ENCODE measurements at places on chromosomes 1 and 21.

DNA sequence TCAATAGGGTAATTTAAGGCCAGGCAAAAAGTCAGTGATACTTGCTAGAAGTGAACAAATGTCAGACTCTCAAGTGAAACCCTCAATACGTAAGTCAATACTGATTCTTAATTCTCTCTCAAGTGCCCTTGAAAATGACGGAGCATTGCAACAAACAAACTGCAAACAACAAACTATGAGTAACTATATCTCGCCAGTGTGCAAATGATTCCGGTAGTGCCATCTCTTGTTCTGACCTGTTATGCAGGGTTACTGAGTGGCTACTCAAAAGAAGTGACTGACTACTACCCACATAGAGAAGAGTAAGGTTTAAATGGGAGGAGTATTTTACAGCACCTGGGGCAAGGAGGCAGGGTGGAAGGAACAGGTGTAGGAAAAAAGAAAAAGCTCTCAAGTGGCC lies 1.6 kb downstream of the SLC19A2 start:
- no peak for DNase-seq

GRCh38 chr1:160068225-160068624 lies 1.7 kb downstream of the KCNJ10 start:
- DNase-seq = no peak

DNA sequence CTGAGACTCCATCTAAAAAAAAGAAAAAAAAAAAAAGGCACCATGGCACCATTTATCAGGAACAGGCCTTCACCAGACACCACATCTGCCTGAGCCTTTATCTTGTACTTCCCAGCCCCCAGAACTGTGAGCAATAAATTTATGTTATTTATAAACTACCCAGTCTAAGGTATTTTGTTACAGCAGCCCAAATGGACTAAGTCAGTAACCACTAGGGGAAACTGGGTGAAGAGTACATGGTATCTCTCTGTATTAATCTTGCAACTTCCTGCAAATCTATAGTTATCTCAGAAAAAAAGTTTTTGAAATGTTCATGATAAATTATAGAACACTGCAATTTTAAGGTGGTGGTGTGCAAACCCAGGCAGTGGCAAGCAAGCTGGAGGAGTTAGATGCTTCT lies 114.3 kb downstream of the LAMC2 start:
- no peak for DNase-seq

DNA sequence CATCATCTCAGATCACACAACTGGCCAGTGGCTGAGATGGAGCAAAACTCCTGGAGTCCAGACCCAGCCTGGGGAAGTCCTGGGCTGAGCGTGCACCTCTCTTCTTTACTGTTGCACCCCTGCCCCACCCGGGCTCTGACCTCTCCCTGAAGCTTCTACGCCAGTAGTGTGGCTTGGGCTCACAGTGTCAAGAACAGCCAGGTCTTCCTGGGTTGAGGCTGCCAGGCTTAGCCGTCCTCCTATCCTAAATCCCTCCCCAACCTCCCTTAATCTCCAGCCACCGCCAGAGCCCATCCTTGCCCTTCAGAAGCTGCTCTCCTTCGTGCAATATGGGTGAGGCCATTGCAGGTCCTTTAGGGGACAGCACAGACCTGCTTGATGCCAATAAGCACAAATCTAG lies 399.2 kb upstream of the VAMP3 start:
- no peak for DNase-seq

GRCh38 chr1:67708606-67709005 lies 23.6 kb downstream of the GADD45A start:
- no peak for DNase-seq

DNA sequence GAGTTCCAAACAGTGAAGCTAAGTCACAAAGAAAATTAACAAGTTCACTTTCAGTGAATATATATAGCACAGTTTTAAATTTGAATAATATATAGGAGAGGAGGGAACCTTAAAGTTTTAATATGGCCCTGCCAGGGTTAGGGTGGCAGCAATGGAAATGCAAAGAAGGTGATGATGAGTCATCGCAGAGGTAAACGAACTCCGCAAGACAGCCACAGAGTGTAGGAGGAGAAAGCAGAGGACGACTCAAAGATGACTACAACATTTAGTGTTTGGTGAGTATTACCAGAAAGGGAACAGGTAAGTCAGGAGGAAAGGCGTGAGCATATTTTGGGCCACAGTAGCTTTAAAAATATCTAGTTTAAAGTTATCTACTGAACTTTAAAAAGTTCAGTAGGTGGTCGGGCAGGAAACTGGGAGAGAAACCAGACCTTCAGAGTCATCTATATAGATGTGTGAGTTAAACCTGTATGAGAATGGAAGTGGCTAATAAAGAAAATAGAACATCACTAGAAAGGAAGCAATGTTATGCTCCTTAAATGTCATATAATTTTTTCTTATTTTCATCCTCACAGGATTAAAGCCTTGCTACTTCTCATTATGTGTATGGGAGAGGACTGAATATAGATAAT lies 75.7 kb downstream of the UCHL5 start:
- DNase-seq = no peak

DNA sequence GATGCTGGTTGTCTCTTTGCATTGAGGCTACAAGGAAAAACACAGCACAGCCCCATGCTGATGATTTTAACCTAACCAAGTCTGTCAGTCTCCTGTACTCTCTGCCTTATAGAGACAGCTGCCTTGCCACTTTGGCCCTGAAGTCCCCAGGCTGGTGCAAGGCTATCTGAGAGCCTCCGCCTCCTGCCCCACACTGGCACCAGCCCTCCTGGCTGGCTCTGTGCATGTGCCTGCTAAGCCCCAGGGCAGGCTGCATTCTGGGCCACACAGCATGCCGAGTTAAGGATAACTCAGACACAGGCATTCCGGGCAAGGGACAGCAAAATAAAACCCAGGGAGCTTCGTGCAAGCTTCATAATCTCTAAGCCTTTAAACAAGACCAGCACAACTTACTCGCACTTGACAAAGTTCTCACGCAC lies 910 bp downstream of the RUNX1 start:
- no peak for DNase-seq

GRCh38 chr1:48691429-48692001 lies 85.2 kb downstream of the BEND5 start:
- DNase-seq = no peak
